ENCODE measurements at places on chromosomes 1 and 21.
A peak's percentile ranks its signal among the peaks of the same experiment; 100 is the strongest.

GRCh38 chr1:236066054-236066453 is 1.2 kb upstream of the NID1 start:
- no peak for DNase-seq

GRCh38 chr1:83776913-83777757 is 221.8 kb downstream of the TTLL7 start:
- DNase-seq, result no peak

GRCh38 chr21:43332861-43333297 is 94.1 kb downstream of the SIK1 start:
- DNase-seq, result no peak

GRCh38 chr1:37037690-37038089 is 3.4 kb upstream of the GRIK3 start:
- no peak for DNase-seq

GRCh38 chr1:180261524-180262155 is 31.6 kb downstream of the LHX4 start:
- no peak for DNase-seq

- peak; percentile 65 for DNase-seq
Observed at GRCh38 chr1:151156515-151156819, at the start of gene TNFAIP8L2. Gene TNFAIP8L2, plus strand, starts transcription at chr1:151156649. Its CDS starts 2,049 bp downstream, at chr1:151158698.

GRCh38 chr21:36768496-36768895 is 69.6 kb downstream of the SIM2 start:
- no peak for DNase-seq
